MCF 10A (cell line): ENCODE measurements at places on chromosomes 1 and 21. TPM values are rescaled to one million over a fixed set of nuclear protein-coding genes. Genes with fewer than 3 reads are reported as not detected.

The TAS1R1 gene
- not detected in 2 replicates for total RNA-seq

The EPHA8 gene
- not detected in 2 replicates for total RNA-seq

The ROR1 gene
- total RNA-seq: 4.6 and 10.3 TPM in 2 replicates

The CDCA8 gene
- total RNA-seq: 17.3 and 21.8 TPM in 2 replicates

The LY9 gene
- not detected in 2 replicates for total RNA-seq

The LYPLAL1 gene
- 59.8 and 69.0 TPM in 2 replicates for total RNA-seq

The SPTA1 gene
- not detected in 2 replicates for total RNA-seq

The PRDM16 gene
- total RNA-seq: not detected in 2 replicates

The CELA3A gene
- total RNA-seq: not detected in 2 replicates

The LMOD1 gene
- not detected in 2 replicates for total RNA-seq

The TAL1 gene
- total RNA-seq: not detected in 2 replicates

The NR5A2 gene
- 0.09 TPM in 1 of 2 replicates, not detected in the other for total RNA-seq

The LCE2A gene
- total RNA-seq: not detected in 2 replicates

The PFKL gene
- 68.0 and 90.2 TPM in 2 replicates for total RNA-seq

The FAM229A gene
- total RNA-seq: 13.4 and 19.0 TPM in 2 replicates

The S100A7A gene
- not detected in 2 replicates for total RNA-seq

The CFHR2 gene
- total RNA-seq: not detected in 2 replicates

The OR2G6 gene
- total RNA-seq: not detected in 2 replicates

The RNF207 gene
- 6.2 and 12.4 TPM in 2 replicates for total RNA-seq

The NBPF4 gene
- total RNA-seq: not detected in 2 replicates
